ENCODE measurements at places on chromosomes 12 and 14.

DNA sequence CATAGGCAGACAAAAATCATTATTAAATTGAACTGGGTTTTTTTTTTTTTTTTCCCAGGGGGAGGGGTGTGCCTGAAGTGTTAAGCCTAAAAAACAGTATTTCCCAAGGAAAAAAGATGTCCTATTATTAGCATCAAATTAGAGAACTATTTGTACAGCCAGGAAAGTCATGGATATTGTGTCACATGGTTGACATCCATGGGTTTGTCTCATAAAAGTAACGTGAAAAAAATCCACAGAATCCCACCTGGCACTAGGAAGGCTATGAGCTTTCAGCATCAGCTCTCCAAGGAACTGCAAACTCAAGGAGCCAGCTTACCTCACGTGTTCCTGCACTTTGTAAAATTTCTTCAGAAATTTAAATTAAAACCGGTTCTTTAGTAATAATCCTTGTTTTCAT lies 69.1 kb upstream of the EGLN3 start:
- DNase-seq = no peak

GRCh38 chr12:89661706-89662330 lies 46.8 kb downstream of the ATP2B1 start:
- DNase-seq = no peak

DNA sequence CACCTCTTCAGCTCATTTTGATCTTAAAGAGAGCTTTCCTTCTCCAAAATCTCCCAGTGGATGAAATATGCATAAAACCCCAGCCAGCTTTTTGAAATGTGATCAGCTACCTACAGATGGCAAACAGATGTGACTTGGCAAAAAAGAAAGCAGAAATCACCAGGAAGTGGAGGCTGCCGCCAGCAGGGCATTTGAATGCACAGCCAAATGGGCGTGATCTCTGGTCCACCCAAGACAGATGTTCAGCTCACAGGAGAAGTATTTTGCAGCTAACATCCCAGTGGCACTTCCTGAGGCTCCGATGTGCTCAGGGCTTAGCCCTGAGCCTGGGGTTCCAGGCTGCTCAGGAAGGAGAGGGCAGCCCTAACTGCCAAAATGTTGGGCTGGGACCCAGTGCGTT lies 78.3 kb downstream of the LGMN start:
- peak; percentile 95 for DNase-seq

DNA sequence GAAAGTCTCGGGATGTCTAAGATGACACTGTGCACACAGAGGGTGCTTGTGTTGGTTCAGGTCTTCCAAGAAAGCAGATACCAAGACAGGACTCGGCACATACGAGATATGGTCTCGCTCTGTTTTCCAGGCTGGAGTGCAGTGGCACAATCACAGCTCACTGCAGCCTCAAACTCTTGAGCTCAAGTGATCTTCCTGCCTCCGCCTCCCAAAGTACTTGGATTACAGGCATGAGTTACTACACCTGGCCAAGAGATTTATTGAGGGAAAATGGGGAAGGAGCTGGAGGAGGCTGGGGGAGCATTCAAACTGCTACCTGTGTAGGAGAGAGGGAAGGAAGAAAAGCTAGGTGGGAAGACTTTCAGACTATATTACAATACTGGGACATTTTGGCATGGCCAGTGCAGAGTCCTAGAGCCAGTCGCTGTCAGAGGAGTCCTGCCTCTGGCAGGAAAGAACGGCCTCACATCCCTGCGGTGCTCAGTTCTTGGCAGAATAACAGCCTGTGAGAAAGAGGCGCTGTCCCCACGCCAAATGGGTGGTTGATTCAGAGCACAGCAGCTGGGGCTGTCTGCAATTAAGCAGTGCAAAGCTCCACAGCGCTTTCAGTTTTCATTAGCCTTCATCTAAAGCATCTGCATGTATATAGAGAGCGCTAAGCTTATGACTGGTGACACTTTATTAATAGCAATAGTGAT lies 18.3 kb downstream of the SLC17A8 start:
- peak; percentile 12 for DNase-seq

- DNase-seq = no peak
Observed at GRCh38 chr14:77864580-77864979, 64.7 kb downstream of the ADCK1 start.

DNA sequence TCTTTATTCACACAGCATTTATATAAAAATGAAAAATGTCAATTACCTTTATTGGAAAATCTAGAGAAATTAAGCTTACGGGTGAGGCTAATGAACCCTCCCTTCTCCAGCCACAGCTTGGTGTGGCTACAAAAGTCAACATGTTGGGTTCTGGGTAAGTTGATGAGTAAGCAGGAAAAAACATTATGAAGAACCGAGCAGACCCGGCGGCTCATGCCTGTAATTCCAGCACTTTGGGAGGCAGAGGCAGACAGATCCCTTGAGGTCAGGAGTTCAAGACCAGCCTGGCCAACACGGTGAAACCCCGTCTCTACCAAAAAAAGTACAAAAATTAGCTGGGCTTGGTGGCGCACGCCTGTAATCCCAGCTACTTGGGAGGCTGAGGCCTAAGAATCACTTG lies 10.9 kb downstream of the NAA25 start:
- DNase-seq = no peak

DNA sequence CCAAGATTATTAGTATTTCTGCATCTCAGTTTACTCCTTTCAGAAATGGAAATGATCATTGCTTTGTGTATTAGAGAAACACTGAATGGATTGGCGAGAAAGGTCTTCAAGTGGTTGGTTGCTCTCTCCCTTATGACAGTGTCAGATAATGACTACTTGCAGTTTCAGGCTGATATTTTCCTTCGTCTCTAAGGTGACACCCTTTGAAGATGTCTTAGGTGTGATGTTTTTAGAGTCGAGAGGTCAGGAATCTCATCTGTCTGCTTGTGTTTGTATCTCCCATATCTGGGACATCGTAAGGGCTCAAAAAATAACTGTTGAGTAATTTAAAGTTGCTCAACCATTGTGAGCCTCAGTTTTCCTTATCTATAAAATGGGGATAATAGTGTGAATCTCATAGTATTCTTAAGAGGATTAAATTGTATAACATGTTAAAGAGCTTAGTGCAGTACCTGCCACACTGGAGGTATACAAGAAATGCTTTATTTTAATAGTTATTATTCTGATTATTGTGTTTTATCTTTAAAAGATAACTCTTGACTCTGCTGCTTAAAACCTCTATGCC lies 40.1 kb downstream of the NPAS3 start:
- no peak for DNase-seq

DNA sequence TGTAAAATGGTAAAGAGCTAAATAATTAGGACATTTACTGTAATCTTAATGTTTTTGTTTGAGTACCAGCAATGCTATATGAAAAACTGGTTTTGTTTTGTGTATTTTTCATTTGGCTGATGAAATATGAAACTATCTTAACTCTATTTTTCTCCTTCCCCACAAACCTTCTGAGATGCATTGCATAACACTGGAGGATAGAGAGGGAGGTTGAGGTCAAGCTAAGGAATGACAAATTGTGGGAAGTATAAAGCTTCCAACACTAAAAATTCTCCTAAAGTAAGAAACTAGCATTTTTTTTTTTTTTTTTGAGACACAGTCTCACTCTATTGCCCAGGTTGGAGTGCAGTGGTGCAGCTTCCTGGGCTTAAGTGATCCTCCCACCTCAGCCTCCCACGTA lies 31.5 kb upstream of the SRP54 start:
- peak; percentile 54 for DNase-seq

DNA sequence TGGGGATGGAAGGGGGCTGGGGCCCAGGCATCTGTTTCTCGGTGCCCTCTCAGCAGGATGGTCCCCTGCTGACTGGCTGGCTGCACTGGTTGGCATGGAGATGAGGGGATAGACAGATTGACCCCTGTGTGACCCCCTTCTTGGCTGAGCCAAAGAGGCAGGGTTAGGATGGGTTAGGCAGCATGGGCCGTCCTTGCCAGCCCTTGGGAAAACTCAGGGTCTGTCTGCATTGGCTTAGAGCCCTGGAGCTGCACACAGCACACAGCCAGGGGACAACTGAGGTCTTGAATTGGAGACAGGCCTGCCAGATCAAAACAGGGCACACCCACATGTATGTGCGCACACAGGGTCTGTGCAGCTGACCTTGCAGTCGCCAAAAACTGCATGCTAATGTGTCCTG lies 11.2 kb upstream of the LRP1-AS start:
- DNase-seq = no peak

DNA sequence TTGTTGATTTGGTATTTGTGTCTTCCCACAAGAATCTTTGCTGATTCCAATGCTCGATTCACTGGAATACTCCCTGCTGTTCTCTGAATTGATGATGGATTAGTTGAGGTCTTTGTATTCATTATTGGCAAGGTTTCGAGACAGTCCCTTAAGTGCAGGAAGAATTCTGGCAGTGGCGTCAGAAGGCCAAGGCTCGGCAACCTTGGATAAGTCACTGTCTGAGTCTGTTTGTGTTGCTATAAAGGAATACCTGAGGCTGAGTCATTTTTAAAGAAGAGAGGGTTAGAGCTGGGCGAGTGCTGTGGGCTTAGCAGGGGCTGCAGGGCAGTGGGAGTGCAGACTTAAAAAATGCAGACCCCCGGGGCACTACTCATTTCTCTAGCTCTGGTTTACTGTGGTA lies 56.9 kb downstream of the CHST11 start:
- DNase-seq = no peak
